ENCODE measurements at places on chromosomes 13 and 19.

DNA sequence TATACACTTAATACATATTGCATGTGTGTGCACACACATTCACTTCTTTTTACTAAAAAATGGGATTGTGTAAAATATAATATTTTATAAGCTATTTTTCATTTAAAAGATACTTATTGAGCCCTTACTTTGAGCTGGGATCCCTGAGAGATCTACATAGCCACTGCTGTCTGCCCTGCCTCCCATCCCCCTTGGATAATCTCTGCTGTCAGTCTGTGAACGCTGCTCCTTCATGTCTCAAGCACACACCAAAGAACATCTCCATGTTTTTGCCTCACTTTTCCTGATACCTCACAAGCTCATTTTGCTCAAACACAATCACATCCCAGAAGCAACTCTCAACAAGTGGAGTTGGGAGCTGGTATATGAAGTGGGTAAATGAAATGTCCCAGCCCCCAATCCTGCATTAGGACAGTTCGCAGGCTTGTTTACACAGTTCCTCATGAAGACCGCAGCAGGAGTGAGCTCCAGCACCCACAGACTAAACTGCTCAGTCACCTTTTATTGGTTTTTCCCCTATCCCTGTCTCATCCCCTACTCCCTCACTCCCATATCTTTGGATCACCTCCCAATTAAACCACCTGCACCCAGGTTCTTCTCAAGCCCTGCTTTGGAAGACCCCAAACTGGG, 108.3 kb upstream of the FRY start:
- DNase-seq: no peak

DNA sequence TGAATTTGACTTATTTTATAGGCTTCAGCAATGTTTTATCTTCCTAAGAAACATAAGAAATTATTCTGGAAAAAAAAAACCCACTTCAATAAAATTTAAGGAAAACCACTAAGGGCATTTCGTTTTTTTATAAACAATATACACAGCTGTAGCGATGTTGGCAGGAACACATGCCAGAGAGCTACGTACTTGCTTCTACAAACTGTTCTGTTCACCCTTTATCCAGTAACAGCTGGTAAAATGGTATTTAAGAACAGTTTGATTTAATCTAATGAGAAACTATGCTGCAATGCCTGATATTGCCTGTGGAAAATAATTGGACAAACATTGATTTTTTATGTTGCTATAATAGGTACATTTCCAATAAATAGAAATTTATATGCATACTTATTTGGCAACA, 137.2 kb upstream of the DACH1 start:
- no peak for DNase-seq

DNA sequence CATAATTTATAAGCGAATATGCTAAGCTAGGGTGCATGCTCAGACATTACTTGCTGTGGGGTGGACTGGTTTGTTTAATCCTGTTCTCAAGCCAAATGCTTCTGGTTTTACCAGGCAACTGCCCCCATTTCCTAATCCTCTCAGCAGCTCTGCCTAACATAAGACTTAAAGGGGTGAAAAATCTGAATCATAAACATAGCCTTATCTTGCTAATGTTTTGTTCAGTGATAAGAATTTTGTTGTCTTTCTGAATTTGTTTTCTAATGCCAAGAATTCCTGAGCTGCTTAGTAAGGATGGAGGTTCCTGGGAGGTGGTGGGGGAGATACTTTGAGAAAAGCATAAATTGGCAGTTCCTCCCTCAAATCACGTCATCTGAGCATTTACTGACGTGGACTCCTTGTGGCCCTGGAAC, 42.7 kb downstream of the ING1 start:
- no peak for DNase-seq

- DNase-seq: no peak
Measured at GRCh38 chr13:46858776-46859175, 38.1 kb downstream of the HTR2A start.

DNA sequence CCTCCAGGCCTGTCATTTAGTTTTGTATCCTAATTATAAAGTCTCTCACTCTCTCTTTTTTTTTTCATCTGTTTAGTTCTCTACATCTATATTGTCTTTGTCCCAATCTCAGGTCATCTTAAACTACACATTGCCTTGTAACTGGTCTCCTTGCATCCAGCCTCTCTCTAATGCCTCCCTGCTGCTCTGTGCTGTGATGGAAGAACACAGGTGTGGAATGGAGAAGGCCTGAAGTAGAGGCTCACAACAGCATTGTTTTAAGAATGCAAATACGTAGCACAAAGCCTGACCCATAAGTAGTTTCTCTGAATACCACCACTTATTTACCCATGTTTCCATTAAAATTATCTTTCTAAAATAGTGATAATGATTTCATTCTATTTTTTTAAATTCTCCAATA, 108.8 kb upstream of the FRY start:
- DNase-seq: no peak

DNA sequence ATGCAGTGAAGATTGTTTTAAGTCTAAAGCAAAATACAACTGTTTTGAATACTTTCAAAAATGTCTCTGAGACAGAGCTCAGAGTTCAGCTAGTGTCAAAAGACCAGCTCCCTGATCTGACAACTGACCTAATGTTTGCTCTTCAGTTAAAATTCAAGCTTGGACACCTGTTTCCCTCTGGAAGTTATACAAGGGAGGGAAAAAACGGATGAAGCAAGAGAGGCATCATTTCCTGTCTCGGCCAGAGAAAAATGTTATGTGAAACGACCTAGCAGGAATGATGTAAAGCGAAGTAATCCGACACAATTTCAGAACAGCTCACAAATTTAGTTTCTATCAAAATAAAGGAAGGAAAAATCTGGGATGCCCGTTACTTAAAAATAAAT, 59.4 kb downstream of the ZAR1L start:
- no peak for DNase-seq

- DNase-seq: no peak
Measured at GRCh38 chr19:4044990-4045465, 21.7 kb downstream of the ZBTB7A start.

DNA sequence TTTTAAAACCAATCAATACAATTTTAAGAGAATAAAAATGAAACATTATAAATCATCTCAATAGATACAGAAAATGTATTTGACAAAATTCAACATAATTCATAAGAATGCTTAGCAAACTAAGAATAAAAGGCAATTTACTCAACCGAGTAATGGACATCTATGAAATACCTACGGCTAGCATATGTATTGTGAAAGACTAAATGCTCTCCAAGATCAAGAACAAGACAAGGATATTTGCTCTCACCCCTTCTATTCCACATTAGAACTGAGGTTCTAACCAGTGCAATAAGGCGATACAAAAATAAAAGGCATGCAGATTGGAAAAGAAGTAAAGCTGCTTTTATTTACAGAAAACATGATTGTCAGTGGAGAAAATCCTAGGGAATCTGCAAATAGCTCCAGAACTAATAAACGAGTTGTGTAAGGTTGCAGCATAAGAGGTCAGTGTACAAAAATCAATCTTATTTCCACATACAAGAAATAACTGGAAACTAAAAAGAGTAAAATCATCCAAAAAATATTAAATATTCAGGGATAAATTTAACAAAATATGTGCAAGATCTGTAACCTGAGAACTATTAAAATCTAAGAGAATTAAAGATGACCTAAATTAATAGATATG, 16.4 kb downstream of the KATNAL1 start:
- no peak for DNase-seq

DNA sequence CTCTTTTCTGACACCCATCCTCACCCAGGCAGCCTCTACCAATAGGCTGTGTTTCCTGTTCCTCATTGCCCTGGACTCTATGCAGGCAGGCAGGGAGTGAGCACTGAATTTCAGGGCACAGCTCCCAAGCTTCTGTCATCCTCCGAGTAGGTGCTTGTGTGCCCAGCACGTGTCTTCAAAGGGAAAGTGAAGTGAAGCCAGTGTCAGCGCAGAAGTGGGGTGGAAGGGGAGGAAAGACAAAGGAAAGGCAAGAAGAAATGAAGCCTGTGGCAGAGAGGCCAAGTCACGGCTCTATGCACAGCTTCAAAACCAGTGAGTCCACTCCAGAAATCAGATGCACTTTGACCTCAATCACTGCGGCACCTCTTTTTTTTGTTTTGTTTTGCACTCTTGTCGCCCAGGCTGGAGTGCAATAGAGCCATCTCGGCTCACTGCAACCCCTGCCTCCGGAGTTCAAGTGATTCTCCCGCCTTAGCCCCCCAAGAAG, 16.9 kb downstream of the CEBPA start:
- DNase-seq: no peak

DNA sequence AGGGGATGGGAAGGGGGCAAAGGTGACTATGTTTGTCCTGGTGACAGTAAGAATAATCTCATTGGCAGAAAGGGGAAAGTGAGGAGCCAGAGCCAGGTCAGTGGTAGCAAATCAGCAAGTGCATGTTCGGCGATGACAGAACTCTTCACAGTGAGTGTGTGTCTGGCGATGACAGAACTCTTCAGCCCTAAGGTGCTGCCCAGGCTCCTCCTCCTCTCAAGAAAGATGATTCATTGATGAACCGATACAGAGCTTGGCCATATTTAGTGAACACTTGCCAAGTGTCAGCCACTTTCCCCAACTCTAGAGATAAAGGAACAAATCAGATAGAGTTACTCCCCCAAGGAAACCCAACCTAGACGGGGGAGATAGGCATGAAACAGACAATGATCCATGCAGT, 199.3 kb upstream of the UBL3 start:
- DNase-seq: peak; percentile 18

GRCh38 chr13:101757446-101758039, 305.1 kb downstream of the ITGBL1 start:
- DNase-seq: peak; percentile 40

DNA sequence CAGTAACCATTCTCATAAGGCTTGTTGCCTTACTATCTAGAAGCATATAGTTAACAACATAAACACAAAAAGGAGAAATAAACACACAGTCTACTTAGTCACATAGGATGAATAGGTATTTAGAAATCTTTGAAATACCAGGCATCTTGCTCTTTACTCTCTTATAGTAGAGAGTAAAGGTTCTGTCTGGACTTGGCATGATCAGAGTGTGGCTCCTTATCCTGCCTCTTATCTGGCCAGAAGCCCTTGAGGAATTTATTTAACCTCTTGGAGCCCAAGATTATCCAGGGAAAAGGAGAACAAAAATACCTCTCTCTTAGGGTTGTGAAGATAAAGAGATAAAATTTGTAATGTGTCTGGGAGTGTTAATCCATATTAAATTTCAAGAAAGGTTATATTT, 100.2 kb upstream of the MBNL2 start:
- no peak for DNase-seq

GRCh38 chr19:2062770-2063169, 11.7 kb upstream of the MKNK2 start:
- DNase-seq: no peak

Measured in CD4-positive, alpha-beta T cell treated with Interleukin-4 for 4 hours (primary cell).